ENCODE measurements at places on chromosomes 16 and 17.

DNA sequence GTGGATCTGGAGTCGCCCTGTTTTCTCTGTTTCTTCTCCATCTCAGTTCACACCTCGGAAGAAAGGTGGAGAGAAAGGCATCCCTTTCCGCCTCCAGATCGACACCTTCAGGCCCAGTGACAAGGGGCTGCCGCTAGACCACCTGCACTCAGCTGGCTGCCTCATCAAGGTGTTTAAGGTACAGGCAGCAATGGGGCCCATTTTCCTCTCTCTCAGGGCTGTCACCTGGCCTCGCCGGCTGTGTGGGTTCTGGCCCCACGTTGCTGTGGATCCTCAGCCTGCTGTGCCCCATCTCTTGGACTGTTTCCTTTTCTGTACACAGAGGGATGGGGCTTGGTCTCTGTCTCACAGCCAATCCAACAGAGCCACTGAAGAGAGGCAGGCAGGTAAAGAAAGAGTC, 17.4 kb upstream of the STAC2 start:
- DNase-seq, result no peak

DNA sequence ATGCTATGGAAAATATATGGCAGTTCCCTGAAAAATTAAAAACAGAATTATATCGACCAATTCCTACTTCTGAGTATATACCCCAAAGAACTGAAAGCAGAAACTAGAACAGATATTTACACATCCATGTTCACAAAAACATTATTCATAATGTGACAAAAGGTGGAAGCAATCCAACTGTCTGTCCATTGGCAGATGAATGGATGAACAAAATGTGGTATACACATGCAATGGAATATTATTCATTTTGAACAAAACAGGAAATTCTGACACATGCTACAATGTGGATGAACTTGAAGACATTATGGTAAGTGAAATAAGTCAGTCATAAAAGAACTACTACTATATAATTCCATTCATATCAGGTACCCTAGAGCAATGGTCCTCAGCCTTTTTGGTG, 263.5 kb upstream of the AXIN2 start:
- no peak for DNase-seq

DNA sequence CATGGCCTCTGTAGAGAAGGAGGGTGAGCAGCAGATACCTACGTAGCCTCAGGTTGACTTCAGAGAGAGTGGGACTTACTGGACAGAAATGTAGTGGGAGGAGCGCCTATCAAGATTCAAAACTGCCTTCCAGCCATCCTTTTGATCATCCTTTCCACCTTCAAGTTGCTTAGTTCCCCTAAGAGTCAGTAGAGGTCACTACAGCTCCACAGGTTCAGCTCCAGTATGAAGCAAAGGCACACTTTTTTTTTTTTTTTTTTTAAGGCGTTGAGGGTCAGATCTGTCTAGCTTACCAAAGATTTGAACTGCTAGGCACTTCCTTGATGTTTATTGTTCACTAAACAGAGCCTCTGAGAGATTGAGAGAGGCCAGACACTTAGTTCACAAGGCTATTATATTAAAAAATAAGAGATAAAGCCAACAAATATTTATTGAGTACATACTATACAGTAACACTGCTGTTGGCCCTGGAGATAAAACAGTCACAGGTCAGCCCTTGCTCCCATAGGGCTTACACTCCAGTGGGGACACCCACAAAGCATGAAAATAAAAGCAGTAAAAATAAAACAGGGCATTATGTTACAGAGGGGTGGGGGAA, 3.1 kb downstream of the RNF227 start:
- no peak for DNase-seq

DNA sequence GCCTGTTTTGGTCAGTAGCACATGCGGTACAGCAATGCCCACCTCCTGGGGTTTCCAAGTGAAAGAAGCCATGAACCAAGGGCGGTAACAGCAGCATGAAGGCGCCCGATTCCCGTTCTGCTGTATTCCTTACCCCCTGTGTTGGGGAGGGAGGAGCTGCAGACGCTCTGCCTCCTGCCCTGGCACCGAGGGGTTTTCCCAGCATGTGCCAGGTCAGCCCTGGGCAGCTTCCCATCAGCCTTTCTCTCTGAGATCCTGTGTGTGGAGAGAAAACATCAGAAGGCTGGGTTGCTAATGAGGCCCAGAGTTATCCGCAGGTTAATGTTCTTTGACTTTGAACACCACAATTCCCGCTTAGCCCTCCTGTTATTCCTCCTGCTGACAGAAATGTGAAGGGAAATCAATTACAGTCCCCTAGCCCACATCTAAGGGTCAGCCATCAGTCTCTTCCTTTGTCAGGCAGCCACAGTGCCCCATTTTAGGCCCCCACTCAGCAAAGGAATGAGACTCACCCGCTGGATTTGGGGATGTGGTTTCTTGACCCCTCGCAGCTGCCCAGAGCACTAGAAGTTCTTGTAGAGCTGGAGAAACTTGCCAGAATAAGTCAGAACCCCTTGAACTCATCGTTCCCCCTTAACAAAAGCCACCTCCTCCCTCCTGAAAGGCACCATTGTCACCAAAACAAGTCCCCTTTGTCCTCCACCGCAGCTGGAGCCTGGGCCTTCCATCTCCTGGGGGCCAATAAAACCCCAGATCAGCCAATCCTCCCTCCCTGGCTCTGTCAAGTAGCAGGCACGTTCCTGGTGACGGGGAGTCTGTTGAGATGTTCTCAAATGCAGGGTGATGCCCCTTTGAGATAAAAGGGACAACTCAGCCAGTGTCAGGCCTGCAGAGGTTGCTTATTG, 168.5 kb downstream of the KATNIP start:
- DNase-seq, result no peak
